ENCODE measurements at places on chromosomes 3 and 15. TPM values are rescaled to one million over a fixed set of nuclear protein-coding genes. Genes with fewer than 3 reads are reported as not detected.

MCF2L2 gene
- total RNA-seq: 3.4 TPM

GOLGA6B gene
- 0.18 TPM for total RNA-seq

SLC22A13 gene
- not detected for total RNA-seq

GABRG3 gene
- 0.13 TPM for total RNA-seq

DNA sequence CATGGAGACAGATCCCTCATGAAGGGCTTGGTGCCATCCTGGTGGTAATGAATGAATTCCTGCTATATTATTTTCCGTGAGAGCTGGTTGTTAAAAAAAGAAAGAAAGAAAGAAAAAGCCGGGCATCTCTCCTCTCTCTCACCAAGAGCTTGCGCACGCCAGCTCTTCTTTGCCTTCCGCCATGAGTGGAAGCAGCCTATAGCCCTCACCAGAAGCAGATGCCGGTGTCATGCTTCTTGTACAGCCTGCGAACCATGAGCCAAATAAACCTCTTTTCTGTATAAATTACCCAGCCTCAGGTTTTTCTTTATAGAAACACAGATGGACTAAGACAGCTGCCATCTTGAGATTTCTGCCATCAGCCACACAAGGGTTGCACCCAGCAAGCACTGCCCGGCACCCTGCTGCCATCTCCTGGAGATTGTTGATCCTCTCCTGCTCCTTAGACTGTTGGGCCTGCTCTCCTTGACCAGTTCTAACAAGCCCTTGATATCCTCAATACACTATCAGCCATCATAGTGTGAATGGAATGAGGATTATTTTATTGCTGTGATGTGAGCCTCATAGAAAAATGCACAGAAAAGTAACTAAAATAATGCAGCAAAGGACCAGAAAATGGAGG, 3.5 kb upstream of the AHSG start:
- peak; percentile 66 for DNase-seq

DNA sequence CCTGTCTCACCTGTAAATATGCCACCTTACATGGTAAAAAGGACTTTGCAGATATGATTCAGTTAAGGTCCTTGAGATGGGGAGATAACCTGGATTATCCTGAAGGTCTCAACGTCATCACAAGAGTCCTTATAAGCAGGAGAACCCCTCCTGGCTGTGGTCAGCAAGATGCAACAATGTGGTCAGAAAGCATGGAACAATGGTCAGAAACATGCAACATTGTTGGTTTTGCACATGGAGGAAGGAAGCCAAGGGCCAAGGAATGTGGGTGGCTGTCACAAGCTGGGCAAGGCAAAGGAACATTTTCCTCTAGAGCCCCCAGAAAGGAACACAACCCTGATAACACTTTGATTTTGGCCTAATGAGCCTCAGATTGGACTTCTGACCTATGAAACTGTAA, 9.4 kb upstream of the SUMF1 start:
- no peak for DNase-seq

DNA sequence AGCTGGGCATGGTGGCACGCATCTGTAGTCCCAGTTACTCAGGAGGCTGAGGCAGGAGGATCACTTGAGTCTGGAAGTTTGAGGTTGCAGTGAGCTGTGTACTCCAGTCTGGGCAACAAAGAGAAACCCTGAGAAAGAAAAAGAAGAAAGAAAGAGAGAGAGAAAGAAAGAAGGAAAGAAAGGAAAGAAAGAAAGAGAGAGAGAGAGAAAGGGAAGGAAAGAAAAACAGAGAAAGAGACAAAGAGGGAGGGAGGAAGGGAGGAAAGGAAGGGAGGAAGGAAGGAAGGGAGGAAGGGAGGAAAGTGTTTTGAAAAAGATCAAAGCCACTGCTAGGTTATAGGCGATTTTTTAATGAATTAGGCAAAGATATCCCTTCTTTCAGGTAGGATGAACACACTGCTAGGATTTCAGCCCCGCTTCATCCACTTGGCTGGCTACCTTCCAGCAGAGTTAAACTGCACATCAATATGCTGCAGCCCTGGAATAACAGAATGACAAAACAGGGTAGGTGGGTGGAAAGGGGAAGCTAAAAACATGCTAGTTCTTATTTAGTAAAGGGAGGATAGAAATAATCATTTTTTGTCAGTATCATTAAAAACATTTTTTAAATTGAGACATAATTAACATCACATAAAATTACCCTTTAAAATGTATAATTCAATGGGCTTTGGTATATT, 12.8 kb upstream of the PPARG start:
- no peak for DNase-seq

DNA sequence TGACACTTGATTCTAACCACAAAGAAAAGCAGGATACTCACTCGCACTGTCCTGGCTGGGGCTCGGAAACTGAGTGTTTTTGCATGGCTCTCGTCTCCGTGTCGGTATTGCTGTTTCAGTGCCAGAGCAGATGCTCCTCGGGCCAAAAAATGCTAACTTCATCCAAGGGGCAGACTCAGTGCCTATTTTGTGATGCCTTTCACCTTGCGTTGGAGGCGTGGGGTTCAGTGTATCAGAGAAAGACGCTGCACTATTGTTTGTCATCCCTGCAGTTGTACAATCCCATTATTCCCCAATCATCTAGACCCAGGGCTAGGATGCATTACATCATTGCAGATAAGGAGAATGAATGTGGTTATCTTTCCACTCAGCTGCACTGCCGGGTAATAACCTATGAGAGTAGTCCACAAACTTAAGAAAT, 1.4 kb downstream of the CACNA2D3 start:
- DNase-seq: no peak

DNA sequence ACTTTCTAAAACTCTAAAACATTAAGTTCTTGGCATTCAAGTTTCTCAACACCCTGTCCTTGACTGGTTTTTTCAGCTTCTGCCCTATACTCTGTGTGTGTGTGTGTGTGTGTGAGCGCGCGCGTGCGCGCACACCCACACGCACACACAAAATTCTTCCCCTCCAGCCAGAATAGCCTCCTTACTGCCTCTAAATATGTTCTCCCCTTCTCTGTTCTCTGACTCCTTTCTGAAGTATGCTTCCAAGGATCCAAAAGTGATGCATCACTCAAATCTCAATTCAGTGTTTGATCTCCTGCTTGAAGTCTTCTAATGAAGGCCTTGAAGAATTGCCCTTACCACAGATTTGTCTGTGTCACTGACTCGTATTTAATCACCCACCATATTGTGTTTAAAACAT, 129.8 kb downstream of the SLC25A26 start:
- DNase-seq: no peak

DNA sequence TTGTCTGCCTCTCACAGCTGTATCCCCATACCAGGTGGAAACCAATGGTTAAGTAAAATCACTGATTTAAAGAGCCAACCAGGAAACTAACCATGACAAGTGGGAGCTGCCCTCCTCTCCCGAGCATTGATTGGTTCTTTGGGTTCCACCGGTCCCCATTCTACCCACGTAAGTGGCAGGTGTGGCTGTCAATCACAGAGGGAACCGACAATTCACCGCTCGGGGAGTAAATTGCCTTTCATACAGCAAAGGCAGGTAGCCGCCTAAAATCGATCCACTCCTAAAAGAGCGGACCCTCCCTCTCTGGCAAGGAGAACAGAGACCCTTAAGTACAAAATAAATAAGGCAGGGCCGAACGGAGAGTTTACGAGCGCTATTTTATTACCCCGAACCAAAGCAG, 1.2 kb downstream of the ERC2 start:
- peak; percentile 85 for DNase-seq

DNA sequence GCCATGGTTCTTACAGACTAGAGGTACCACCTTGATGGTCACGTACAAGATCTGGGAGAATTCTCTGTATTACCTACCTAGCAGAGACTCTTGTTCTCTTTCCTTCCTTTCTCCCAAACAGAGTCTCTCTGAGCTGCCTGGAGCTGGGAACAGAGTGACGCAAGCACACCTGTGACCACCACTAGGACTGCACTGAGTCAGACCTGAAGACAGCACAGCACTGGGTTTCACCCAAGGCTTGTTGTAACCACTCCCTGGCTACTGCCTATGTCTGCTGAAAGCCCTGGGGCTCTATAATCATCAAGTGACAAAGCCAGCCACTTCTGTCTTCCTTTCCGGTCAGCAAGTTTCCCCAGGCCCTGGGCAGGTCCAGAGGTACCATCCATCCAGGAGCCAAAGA, 293.3 kb upstream of the CNTN4 start:
- DNase-seq: no peak
